ENCODE measurements at places on chromosomes 2 and 18.

DNA sequence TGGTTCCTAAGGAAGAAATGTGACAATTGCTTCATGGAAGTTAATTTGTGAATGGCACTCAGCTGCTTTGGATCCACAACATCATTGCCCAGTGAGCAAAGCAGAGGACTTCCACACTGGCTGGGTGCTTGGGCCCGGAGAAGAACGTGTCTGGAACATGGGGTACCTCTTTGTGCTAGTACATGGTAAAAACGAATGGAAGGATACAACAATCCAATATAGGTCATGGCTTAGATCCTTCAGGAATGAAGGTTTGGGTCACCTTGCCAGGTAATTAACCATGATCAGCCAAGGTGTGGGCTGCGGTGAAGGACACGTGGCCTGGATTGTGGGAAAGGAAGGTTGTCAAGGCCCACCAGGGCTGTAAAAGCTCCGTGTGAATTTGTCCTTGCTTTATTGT lies 245.9 kb upstream of the HS6ST1 start:
- DNase-seq: no peak

GRCh38 chr2:138490673-138491494 lies 10.7 kb upstream of the SPOPL start:
- DNase-seq: no peak

- DNase-seq: no peak
These were observed 75.9 kb upstream of the CAB39 start for GRCh38 chr2:230636684-230637271.

DNA sequence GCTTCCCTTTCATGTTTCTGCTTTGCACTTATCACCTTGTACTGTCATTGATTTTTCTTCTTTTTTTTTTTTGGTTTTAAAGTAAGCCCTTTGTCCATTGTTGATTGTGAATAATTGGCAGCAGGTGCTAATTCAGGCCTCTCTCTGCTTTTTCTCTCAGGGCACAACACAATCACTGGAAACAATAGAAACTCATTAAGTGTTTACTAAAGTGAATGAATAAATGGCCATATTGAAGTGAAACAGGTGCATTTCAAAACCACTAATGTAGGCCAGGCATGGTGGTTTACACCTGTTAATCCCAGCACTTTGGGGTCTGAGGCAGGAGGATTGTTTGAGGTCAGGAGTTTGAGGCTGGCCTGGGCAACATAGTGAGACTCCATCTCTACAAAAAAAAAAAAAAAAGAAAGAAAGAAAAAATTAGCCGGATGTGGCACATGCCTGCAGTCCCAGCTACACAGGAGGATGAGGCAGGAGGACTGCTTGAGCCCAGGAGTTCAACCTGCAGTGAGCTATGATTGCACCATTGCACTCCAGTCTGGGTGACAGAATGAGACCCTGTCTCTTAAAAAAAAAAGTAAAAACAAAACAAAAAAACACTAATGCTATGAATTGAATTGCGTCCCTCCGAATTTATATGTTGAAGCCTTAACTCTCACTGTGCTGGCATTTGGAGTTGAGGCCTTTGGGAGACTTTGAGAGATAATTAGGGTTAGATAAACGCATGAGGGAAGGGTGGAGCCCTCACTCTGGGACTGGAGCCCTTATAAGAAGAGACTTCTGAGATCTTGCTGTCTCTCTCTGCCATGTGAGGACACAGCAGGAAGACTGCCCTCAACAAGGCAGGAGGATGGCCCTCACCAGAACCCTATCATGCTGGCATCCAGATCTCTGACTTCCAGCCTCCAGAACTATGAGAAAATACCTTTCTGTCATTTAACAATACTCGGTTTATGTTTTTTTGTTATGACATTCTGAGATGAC lies 19.9 kb downstream of the SLC38A11 start:
- DNase-seq: no peak

GRCh38 chr2:224586127-224586695 lies 1.0 kb upstream of the CUL3 start:
- no peak for DNase-seq

DNA sequence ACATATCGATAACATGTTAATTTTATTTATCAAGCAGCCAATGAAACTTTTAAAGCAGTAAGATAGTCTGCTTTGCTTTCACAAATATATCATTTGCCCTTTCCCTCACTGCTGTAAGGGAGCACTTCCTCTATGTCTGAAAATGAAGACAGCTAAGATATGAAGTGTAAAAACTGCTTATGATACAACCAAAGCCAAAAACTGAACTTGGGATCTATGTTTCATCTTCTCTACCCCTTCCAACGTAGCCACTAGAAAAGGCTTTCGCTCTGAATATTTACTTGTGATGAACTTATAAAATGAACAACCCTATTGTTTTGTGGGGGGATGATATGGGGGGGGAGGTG lies 140.3 kb downstream of the TCF4 start:
- DNase-seq: no peak

DNA sequence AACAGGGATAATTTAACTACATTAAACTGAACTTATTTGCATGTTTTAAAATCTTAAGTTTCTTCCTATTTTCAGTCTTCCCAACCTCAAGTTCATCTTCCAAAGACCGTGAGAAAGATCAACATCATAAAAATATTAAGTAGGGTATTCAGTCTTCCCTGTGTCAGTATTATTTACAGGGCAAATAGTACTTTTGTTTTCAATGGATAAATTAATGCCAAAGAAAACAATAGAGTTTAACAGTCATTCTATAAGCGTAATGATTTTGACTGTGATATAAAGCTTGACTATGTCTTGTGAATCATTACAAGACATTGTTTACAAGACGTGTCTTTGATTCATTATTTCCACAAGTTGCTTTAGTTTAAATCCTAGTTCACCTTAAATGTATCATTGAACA lies 48.0 kb upstream of the NRXN1 start:
- DNase-seq: no peak

DNA sequence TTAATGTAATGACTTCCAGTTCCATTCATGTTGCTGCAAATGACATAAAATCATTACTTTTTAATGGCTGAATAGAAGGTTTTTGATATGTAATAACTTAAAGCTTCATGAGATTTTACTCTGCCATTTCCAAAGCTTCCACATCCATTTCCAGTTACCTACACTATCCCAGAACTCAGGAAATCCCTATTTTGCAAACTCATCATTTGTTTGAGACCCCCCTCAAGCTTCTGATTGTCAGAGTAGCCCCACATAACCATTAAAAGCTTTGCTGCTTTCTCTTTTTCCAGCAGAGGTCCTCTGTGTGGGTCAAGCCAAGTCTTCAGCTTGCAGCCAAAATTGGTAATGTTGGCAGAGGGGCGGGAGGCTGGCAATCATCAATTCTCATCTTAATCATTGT lies 50.6 kb upstream of the IL1R1 start:
- no peak for DNase-seq

- DNase-seq: no peak
These were observed 69.3 kb upstream of the ATL2 start for GRCh38 chr2:38446418-38446817.

DNA sequence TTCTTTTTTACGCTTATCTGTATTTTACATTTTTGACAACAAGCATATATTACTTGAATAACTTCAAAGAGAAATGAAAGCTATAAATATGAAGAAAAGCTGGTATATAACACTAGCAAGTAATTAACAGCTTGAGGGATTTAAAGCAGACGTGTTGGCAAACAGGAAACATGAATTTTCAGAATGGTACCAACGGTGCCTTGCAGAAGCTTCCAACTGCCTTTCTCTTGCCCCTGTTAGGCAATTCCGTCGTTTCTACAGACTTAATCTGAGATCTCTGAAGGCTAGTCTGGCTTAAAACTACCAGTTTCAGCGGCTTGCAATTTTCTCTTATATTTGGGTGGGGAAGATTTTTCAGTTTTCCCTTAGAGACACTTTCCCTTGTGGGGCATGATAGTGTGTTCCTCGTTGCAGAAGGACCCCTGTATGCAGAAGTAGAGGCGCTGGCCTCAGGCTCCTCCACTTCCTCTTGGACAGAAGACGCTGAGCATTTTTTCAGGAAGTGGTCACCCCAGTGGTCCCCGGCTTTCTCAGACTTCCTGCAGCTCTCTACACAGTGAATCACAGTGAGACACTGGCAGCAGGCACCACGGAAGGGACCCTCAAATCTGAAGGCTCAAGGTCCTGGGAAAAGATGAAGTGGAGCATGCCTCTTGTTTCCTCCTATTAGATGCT lies 56.2 kb upstream of the SLC16A14 start:
- DNase-seq: no peak

- DNase-seq: no peak
These were observed 7.6 kb upstream of the DSG2 start for GRCh38 chr18:31490387-31490786.

- no peak for DNase-seq
These were observed 110.0 kb upstream of the MAP3K20 start for GRCh38 chr2:172965433-172966212.

- DNase-seq: no peak
These were observed 537.4 kb downstream of the RNF144A start for GRCh38 chr2:7454592-7454991.

GRCh38 chr2:151849413-151850010 lies 21.3 kb upstream of the ARL5A start:
- DNase-seq: no peak

- DNase-seq: no peak
These were observed 87.3 kb downstream of the GLI2 start for GRCh38 chr2:120822933-120823332.

DNA sequence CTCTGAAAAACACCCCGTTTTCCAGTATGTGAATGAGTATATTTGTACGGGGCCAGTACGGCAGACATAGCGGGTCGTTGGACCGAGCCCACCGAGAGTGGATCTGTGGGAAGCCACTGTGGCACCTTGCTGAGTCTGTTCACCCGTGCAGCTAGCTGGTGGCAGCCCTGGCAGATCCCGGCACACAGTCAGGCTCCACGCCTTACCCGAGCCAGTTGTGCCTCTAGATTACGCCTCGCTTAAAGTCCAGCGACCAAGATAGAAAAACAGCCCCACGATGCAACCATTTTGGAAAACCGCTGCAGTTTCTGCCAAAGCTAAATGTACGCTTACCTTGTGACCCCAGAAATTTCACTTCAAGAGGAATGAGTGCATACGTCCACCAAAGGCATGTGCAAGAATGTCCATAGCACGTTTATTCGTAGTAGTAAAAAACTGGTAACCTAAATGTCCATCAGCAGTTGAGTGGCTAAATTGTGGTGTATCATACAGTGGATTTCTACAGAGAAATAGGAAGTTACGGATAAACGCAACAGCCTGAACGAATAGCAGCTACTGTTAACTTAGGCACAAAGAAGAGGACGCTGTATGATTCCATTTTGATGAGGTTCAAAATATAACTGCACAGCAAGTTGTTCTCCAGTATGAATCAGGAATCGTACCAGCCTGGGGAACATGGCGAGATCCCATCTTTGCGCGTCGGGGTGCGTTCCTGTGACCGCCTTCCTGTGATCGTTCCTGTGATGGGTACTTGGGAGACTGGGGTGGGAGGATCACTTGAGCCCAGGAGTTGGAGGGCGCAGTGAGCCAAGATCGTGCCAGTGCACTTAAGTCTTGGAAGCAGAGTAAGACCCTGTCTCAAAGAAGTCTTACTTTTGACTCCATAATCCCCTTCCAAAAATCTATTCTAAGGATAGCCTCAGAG lies 688 bp upstream of the WDR33 start:
- DNase-seq: no peak

Measured in G401 (cell line).